WTC11 (cell line): ENCODE measurements at places on chromosomes 1 and 21.

- no peak for DNase-seq
Measured at GRCh38 chr1:157551694-157552693, at the start of gene FCRL5. Gene FCRL5 (minus strand): TSS chr1:157552515. CDS start chr1:157552362, 153 bp downstream.

GRCh38 chr1:164745736-164746135 lies 186.8 kb downstream of the PBX1 start:
- DNase-seq: no peak

DNA sequence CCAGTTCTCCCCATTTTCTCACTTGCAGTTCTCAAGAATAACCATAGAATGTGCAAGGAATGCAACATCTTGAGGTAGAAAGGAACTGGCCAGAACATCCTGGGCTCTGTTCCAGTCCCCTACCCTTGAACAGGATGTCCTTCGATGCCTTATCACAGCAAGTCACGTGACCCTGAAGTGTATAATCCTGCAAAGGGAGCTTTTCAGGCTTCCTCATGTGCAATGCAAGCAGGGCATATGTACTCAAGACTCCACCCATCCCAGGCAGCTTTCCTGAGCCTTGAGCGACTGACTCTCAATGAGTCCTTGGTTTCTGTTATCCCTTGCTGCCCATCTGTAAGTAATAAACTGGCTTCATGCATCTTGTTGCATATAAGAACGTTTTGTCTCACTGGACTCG lies 311.0 kb downstream of the MRPL39 start:
- no peak for DNase-seq

DNA sequence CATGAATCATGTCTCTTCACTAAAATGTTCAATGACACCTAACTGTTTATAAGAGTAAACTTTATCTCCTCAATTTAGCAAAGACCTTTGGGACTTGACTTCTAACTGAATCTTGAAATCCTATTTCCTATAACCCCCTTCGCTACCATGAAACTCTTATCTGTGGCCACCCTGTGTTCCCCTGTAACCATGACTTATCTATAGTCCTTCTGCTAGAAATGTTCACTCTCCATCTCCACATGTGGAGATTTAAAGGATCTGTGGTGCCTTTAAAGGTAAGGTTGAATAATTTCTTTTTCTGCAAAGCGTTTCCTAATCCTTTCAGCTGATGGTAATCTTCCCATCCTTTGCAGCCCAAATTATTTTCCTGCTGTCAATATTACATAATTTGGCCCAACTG lies 436.3 kb upstream of the RUNX1 start:
- no peak for DNase-seq

GRCh38 chr1:110634455-110635311 lies 28.5 kb upstream of the KCNA2 start:
- DNase-seq: no peak

DNA sequence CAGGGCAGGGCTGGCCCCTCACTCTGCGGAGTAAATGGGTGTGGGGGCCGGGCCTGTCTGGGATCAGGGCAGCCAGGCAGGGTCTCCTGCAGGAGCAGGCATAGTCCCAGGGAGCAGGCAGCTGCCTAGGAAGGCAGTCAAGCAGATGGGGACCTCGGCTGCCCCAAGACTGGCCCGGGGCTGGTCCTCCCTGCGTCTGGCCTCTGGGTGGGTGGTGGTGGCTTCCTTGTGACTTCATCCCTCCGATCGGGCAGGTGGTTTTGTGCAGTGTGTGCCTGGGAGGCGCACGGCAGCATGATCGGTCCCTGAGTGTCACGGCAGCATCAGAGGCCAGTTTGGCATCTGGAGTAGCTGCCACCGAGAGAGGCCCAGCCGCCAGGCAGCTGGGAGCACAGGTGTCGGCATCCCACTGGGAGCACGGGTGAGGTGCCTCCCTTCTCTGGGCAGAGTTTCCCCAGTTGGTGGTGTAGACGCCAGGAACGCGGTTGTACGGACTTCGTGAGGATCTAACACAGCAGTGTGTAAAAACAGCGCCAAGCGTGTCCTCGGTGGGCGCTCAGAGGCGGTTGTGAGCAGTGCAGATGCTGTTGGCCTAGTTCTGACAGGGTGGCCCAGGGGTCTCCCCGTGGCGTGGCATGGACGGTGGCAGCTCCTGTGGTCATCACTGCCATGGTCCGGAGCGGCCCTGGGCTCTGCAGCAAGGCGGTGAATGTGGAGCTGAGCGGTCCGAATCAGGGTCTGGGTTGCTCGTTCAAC lies 45.9 kb downstream of the PRKCZ start:
- no peak for DNase-seq

DNA sequence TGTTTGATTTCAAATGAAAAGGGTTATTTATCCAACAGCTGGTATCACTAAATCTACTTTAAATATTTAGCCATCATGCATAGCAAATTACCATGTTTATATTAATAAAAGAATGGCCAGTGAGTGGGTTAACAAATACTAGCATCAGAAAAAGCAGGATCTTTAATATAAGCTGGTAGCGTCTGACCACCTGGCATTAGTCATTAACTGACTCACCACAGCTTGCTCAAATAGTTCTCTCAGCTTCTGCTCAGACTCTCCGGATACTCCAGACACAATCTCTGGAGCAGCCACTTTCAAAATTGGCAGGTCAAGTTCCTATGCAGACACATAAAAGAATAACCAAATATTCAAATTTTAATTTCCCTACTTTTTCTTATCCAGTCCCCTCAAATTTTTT lies 29.6 kb downstream of the NVL start:
- DNase-seq: no peak

DNA sequence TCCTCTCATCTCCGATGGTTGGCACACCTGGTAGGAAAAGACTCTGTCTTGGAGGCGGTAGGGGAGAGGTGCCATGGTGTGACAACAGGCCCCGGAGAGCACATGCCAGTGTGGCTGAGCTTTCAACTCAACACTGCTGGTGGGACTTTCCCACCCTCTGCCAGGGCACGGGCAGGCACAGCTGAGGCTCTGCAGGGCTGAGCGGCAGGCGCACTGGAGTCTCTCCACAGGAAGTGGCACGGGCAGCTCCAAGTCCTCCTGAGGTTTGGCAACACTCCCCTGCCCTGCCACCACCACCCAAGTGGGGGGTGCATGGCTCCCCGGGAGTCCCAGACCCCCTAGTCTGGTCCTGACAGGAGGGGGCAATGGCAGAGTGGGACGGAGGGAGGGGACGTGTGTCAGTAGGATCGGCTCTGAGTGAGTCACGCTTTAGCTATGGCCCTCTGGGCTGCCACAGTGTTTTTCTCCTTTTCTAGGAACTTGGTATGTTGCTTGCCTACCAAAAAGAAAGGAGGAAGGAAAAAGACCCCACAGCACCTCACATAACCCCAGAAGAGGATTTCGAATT lies 27.3 kb upstream of the EVA1B start:
- no peak for DNase-seq

GRCh38 chr1:24970926-24971875 lies 41.1 kb upstream of the RUNX3 start:
- DNase-seq: no peak

DNA sequence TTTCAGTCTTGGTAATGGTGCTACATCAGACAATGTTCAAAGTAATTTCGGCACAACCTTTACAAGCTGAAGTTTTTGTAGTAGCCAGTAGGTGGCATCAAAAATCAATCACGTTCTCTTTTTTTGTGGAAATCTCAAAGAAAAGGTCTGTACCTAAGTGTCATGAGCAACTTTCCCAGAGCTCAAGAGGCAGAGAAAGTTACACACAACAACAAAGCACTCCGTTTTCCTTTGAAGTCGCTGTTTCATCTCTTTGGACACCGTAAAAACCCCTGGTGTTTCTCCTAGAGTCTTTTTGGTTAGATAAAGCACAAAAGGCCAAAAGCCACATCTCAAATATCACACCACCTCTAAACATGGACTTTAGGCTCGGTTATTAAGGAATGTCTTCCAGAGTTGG lies 131.6 kb downstream of the LHX8 start:
- DNase-seq: no peak
